ENCODE measurements at places on chromosomes 7 and 10. TPM values are rescaled to one million over a fixed set of nuclear protein-coding genes. Genes with fewer than 3 reads are reported as not detected.

DNA sequence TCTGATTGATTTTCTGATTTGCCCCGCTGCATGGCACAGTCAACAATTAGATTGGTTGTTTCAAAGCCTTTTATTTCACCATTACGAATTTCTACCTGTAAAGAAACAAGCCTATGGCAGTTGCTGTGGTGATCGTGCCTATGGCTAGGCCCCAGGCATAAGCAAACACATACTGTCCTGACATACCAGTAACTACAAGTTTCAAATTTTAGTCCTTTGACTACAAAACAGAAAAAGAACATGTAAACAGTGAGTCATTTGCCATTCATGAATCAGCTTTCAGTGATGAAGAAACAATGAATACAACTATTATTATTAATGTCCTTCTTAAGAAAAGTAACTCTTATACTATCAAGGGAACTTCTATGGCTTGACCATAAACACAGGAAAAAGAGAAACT, 168.0 kb upstream of the LRRN3 start:
- no peak for DNase-seq

SNX8 gene
- 32.3 TPM for total RNA-seq

- DNase-seq: no peak
These were observed 103.6 kb downstream of the MKLN1 start for GRCh38 chr7:131431289-131431688.

- DNase-seq: no peak
These were observed 89.0 kb upstream of the ZNF804B start for GRCh38 chr7:88670536-88670935.

DNA sequence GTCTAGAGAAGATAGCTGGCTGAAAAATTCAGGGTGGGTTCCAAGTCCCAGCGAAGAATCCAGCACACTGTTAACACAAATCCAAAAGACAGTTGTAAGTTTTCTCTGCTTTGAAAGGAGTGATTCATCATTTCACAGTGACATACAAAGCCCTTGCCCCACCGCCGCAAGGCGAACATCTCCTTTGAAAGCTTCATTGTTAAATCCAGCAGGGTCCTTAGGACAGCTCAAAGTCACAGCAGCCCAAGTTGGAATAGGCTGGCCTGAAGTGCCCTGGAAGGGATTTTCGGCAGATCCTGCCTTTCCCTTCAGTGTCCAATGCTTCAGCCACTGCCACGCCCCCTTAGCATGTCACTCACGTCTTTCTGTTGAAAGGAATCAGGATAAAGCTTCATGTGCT, 526.1 kb downstream of the CALN1 start:
- no peak for DNase-seq

DNA sequence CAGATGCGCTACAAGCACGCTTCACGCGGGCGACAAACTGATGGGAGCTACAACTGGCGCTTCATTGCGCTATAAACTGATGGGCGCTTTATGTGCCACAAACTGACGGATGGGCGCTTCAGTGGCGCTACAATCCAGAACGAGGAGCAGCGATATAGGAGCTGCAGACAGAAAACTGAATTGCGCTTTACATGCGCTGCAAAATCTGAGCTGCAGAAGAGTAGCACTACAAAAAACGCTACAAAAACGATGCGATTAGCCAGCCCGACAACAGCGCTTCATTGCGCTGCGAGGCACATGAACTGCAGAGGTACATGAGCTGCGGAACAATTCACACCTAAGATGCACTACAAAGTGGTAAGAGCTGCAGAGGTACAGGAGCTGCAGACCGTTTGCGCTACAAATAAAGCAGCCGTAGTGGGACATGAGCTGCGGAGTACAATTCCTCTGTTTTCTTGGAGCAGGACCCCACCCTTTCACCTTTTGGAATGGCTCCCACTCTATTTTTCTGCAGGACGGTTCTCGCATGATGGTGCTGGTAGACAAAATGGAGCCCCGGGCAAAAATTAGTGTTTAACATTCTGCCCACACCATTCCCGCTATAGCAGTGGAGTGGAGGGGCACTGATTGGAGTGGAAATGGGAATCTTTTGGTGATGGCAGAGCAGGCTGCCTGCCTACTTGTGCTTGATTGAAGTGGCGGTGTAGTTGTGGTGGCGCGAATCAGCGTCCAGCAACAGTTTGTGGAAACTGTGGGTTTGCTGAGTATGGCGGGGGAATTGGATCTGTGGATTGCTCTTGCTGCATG, 1.2 kb upstream of the SGCE start:
- DNase-seq: no peak

- DNase-seq: no peak
These were observed 11.4 kb upstream of the PTN start for GRCh38 chr7:137354961-137355360.

GRCh38 chr10:129038522-129038921, 428.5 kb upstream of the MGMT start:
- no peak for DNase-seq

PNLIP gene
- total RNA-seq: not detected

ZNF804B gene
- not detected for total RNA-seq

GRCh38 chr7:108127461-108127860, 2.7 kb downstream of the LAMB4 start:
- no peak for DNase-seq

FAM13C gene
- total RNA-seq: 17.8 TPM

DNA sequence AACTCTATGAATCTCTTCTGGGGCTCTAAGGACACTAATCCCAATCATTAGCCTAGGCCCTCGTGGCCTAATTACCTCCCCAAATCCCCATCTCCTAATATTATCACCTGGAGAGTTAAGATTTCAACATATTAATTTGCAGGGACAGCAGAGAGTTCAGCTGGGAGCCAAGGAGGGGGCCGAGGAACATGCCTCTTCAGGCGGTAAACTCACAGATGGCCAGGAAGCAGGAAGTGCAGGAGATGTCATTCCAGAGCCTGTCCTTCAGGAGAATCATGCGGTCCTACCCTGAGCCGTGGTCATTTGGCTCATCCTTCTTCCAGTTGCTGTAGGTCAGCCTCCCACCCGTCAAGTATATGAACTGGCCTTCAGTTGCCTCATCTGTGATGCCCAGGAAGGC, 21.9 kb upstream of the SFTPA2 start:
- no peak for DNase-seq

CYP3A7 gene
- total RNA-seq: 1.5 TPM
